RWPE1 (cell line): ENCODE measurements at places on chromosomes 2 and 18.

DNA sequence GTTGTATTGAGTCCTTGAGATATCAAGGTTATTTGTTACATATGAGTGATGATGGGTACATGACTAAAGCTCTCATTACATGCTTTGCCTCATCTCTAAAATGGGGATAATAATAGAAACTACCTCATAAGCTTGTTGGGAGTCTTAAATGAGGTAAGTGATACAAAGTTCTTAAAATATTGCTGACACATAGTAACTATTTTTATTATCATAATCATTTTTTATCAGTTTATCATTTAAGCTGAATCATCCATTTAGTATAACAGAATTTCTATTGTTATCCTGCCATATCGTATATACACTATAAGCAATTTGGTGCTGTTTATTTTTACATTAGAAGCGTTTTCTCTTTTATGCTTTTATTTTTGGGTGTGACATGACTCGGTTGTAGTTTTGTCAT lies 871.1 kb downstream of the LRP1B start:
- DNase-seq, result no peak

DNA sequence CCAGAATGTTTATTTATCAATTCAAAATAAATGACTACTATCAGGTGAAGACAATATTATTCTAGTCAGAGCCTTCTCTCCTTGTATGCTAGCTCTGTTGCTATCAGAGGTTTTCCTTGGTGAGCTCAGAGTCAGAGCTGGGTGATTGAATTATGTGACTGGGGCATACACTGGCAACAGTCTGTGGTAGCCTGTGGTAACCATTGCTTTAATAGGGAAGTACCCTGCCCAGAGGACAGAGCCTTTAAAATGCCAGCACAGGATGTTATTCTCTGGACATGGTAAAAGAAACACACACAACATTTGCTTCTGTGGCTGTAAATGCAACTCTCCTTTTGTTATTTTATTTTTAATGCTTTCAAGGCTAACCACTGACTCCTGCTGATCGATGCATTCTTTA lies 124.7 kb downstream of the PPP1R1C start:
- no peak for DNase-seq

DNA sequence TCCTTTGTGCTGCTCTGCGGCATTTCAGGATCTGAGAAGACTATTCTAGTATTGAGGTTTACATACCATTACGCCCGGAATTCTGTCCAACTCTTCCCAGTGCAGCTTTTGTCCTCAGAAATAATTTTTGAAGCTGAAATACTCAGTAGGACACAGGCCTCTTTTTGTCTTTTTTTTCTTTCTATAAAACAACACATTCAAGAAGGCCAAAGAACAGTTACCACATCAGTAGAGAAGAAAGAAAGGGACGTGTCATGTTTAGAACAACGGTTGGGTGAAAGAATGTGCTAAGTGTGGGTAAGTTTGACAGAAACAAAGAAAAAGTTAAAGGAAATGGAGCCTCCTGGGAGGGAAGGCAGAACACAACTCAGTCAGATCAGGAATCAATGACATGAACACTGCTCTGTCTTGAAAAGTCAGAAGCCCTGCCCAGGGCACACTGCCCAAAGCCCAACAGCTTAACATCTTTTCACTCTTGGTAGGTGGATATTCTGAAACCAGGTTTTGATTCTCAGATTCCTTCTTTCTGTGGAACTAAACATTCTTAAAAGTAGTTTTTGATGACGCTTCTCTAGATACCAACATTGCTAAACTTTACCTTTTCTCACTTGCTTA lies 198.6 kb upstream of the CWC22 start:
- no peak for DNase-seq

- no peak for DNase-seq
These were observed 41.1 kb downstream of the ASB1 start for GRCh38 chr2:238467792-238468191.

DNA sequence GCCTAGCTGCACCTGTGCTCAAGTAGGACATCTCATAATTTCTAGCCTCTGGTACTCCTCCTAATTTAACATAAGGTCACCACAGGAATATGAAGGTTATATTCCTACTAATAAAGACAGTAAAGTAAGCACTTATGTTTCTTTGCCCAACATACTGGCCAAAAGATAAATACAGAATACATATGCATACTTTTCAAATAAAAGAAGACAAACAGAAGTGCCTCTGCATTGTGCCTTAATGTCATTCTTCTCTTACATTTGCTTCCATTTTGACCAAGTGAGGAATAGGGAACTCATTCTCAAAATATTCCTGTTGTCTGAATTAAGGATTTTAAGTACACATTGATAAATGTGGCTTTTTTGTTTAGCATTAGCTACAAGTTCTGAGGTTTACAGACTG lies 5.6 kb downstream of the BCL11A start:
- DNase-seq, result no peak

GRCh38 chr2:141611176-141611571 lies 519.6 kb downstream of the LRP1B start:
- DNase-seq, result no peak

DNA sequence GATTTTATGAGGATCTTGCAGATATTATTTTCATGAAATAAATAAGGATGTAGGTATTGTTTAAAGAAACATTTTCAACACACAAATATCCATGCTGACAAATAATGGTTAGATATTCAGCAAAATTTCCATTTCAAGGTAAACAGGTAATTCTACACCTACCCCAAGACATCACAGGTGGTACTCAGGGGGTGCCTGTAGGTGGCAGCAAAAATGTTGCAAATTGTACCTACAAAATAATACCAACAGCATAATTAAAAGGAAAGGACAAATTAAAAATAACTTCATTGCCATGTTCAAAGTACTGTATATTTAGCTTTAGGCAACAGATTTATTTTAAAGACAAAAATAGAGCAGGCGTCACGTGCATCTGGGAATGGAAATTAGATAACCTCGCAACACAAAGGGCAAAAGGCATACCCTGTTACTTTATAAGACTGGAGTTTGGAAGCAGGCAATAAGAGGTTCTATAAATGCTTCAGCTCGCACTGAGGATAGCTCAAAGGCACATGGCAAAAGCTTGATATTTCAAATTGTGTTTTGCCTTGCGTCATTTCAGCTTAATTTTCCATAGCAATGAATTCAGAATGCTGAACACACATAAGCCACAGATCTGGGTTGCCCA lies 630.5 kb downstream of the TDRD15 start:
- DNase-seq, result no peak

- no peak for DNase-seq
These were observed 46.4 kb downstream of the TEX51 start for GRCh38 chr2:126945118-126945517.
